Vagina (tissue), 2 donors: ENCODE measurements at places on chromosomes 5 and 9.

DNA sequence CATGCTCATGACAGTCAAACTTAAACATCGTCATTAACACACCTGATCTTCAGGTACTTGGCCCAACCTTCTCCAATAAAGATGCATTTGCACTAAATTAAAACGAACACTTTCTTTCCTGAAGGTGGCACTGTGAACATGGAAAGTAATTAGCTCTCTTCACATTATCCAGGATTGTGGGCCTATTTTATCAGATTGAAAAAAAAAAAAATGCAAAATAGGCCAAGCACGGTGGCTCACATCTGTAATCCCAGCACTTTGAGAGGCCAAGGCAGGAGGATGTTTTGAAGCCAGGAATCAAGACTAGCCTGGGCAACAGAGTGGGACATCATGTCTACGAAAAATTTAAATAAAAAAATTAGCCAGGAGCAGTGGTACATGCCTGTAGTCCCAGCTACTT is 14.4 kb upstream of the CDC20B start:
- no peak for DNase-seq

DNA sequence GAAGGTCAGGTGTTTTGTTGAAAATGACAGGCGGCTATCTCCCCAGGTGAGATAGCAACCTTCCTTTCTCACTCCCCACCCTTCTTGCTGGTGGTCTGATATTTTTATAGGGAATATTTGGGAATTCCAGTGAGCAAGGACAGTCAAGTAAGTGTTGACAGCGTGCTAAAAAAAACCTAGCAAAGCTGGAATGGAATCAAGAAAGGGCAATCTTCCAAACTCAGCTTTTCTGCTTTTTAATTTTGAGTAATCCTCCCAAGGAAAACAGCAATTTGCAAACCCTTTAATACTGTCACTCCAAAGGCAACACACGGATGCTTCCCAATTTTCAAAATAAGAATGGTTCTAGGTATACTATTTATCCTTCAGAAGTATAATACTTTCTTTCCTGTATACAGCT is 143.7 kb upstream of the PCA3 start:
- DNase-seq, result no peak

DNA sequence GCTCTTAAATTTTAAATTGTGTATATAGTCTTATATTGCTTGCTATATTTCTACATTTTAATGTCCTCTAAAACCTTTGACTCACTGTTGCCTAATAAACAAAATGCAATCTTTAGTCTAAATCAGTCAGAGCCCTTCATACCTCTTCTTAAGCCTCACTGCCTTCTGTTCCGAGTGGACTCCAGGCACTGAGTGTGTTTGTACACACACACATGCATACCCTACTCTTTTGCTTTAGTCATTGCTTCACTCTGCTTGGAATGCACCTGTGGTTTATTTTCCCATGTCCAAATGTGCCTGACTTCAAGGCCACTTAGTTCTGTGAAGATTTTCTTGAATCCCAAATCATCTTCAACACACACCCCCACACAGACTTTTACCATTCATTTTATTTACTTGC is 60.9 kb downstream of the SLC12A2 start:
- no peak for DNase-seq

- DNase-seq, result no peak
These were observed 313.8 kb downstream of the ENC1 start for GRCh38 chr5:74326571-74327338.

DNA sequence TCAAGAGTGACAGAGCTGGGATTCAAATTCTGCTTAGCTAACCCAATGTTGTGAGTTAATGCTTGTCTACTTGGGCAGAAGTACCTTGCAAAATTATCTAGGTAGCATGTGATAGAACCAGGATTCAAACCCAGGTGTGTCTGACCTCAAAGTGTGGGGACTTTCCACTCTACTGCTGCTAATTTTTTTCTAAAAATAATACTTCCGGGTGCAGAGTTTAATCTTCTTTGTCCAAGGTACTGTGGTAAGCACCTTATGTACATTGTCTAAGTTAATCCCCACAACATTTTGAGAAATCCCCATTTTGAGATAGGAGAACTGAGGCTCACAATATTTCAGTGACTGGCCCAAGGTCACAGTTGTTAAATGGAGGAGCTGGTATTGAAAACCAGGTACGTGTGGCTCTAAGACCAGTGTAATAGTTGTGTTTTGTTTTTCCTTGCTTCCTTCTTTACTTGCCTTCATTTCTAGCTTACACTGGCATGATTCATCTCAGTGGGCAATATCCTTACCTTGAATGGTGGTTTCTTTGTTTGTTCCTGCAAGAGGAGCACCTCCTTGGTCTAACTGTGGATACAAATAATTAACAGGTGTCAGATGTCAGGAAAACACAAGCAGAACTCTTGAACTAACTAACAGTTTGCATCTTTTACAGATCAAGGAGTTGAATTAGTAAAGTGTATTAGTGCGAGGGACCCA is 7.5 kb downstream of the ALDOB start:
- DNase-seq, result no peak
